ENCODE measurements at places on chromosomes 6 and 20.

DNA sequence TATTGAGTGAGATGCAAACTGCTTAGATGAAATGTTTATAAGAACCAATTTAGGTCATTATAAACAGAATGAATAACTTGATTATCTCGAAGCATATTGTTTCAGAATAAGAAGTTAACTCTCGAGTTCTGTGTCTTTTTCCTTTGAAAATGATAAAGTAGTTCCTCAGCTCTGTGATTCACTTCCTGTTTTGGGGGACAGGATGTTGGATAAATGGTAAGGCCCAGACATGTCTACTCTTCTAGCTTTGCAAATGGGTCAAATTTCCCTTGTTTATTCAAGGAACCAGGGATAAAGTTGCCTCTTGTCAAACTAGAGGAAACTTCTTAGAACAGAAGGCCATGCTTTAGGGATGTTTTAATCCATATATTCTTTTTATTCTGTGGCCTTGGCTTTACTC, 246.9 kb downstream of the SOX4 start:
- no peak for DNase-seq

DNA sequence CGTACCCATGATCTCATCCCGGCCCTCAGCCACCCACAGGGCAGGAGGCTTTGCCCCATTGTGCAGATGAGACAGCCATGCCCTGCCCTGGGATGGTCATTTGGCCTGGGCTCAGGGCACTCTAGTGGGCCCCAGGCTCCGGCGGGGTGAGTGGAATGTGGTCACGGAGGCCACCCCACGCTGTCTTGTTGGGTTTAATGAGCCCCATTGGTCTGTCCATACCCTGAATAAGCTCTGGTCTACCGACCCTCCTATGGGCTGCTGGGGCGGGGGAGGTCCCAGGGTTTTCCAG, 50.6 kb downstream of the FGD2 start:
- DNase-seq = no peak

- no peak for DNase-seq
Observed at GRCh38 chr20:64106435-64106961, 867 bp downstream of the NPBWR2 start.

- no peak for DNase-seq
Observed at GRCh38 chr6:90204327-90205056, 92.2 kb downstream of the BACH2 start.

- no peak for DNase-seq
Observed at GRCh38 chr6:167850782-167851181, 24.1 kb downstream of the AFDN start.

DNA sequence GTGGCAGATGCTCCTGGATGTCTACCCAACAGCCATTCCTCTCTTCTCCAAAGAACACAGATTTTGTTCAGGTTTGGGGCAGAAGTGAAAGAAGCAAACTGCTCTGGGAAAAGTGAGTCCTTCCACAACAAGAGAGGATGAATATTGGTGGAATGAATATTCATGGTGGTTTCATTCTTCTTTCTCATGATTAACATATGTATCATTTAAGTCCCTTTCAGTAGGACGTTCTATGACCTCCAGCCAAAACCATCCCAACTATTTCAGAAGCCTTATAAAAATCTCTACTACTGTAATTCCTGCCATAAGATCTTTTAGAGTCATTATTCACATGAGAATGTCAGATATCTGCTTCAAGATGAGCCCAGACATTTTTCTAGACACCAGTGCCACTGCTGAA, 44.4 kb downstream of the MDN1 start:
- no peak for DNase-seq

GRCh38 chr20:36466089-36466488, 75.2 kb upstream of the MYL9 start:
- DNase-seq = no peak

GRCh38 chr6:68689910-68690309, 54.8 kb downstream of the ADGRB3 start:
- DNase-seq = no peak

- no peak for DNase-seq
Observed at GRCh38 chr6:132712366-132712765, 1.5 kb downstream of the VNN1 start.

GRCh38 chr20:62322492-62323041, 19.8 kb downstream of the ADRM1 start:
- no peak for DNase-seq

DNA sequence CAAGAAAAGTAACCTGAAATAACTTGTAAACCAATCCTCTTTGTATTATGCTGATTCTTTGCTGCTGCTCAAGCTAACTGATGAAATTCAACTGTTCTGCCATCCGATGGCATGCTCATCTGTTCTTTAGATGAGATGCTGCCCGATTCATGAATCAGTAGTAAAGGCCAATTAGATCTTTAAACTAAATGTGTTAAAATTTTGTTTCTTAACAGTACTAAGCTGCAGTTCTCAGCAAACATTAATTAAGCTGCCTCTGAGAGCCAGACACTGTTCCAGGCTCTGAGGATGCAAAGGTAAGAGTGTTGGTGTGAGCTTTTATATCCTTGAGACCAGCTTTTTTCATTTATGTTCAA, 77.0 kb upstream of the NT5E start:
- DNase-seq = no peak

DNA sequence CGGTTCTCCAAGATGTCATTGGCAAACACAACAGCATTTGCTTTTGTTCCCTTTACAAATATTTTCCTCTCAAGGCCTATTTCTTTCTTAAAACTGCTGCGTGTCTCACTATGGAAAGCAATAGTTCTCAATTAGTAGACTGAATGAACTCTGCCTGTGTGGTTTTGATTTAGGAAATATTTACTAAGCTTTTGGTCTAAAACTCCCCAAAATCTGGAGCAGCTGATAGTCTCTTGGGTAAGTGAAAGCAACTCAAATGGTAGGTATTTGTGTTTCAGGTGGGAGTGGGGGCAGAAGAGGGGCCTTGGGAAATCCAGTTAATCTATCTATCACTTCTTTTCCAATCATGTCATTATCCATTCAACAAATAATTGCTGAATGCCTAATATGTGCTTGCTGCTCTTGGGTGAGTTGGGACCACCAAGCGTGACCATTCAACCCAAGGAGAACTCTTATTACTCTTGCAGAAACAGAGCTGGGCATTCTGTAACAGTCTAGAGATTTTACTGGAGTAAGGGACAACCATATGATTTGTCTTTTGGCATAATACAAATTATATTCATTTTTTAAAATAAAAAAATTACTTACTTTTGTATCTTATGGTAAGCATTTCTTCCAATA, 33.2 kb upstream of the ADTRP start:
- no peak for DNase-seq

- DNase-seq = no peak
Observed at GRCh38 chr6:133447924-133448323, 206.8 kb downstream of the EYA4 start.

- DNase-seq = no peak
Observed at GRCh38 chr6:125379174-125379573, 77.4 kb upstream of the HDDC2 start.

Measured in NCI-H748 treated with DMSO at 0.1 percent for 48 hours (cell line).